ENCODE measurements at places on chromosomes 7 and 10.

- no peak for DNase-seq
These were observed 132.0 kb downstream of the CFAP58 start for GRCh38 chr10:104485632-104486031.

DNA sequence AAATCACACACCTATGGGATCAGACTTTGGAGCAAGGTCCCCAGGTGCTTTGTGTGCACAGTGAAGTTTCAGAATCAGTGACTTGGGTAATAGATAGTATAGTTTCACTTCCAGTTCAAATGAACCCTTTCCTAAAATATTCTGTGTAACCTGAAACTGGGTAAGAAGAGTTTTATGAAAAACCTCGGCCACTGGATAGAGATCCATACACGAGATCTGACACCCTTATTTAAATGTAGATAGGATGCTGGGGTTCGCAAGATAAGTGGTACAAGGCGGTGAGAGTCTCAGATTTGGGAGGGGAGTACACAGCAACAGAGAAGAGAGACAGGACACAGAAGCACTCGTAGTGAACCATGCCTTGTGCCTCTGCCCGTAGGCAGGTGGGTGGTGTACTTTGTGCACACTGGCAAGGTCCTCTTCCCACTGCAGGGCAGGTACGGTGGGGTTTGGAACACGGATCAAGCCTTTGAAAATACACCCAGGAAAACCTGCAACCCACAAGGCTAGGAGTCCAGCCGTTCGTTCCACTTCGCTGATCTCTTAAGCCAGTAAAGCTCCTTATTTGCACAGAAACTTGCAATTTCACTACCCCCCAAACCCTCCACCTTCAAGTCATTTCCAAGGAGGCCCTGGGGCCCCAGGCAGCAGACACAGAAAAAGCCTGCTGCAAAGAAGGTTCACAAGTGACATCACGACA, 162.8 kb downstream of the USP6NL start:
- no peak for DNase-seq

GRCh38 chr10:70890917-70891431, 2.6 kb upstream of the PCBD1 start:
- DNase-seq = no peak

DNA sequence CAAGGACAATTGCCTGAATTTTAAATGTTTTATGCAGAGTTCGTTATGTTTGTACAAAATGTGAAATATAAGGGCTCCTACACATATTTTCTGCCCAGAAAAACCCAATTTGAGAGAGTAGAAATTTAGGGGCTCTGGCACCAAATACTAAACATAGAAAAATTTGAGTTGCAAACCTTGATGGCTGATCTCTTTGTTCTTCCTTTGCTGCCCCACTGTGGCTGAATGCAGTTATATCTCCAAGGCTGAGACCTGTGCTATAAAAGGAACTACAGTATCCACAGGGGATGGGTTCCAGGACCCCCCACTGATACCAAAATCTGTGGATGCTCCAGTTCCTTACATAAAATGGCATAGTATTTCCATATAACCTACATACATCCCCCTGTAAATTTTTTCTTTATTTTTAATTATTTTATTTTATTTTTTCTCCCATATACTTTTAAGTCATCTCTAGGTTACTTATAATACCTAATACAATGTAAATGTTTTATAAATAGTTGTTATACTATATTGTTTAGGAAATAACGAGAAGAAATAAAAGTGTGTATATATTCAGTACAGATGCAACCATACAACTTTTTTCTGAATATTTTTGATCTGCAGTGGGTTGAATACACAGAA, 22.5 kb downstream of the CFAP43 start:
- peak; percentile 48 for DNase-seq

DNA sequence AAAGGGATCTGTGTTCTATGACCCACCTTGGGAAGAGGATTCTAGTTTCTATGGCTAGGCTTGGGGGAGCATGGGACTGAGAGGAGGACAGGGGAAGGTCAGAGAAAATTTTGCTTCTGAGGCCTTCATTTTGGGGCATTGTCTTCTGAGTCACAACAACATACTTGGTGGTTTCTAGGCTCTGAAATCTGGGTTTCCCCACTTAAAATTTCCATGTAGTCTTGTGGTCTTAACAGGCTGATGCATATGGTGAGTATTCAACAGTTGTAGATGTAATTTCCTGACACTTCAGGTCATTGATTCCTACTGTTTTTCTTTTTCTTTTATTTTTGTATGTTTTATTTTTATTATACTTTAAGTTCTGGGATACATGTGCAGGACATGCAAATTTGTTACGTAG, 88.5 kb downstream of the ANKRD7 start:
- no peak for DNase-seq

GRCh38 chr10:70576803-70577517, 25.6 kb downstream of the PRF1 start:
- no peak for DNase-seq

DNA sequence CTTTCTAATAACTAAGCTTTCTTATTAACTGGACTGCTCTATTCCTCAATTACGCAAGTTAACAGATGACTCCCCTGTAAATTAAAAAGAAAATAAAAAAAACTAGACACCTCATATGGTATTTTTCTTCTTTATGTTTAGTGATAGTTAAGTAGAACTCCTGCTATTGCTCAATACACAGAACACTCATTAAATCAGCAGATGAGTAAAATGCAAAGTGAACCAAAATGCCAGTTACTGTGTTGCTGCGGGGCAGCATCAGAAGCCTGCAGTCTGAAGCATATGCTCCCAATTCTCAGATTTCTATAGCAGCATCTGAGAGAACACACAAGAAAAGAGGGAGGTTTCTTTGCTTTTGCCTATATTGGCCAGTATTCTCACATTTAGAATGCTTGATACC, 28.4 kb downstream of the CDK6 start:
- DNase-seq = no peak

- no peak for DNase-seq
These were observed 156.2 kb upstream of the LYZL1 start for GRCh38 chr10:29132551-29133111.

GRCh38 chr10:61890430-61890829, 11.1 kb upstream of the ARID5B start:
- no peak for DNase-seq

DNA sequence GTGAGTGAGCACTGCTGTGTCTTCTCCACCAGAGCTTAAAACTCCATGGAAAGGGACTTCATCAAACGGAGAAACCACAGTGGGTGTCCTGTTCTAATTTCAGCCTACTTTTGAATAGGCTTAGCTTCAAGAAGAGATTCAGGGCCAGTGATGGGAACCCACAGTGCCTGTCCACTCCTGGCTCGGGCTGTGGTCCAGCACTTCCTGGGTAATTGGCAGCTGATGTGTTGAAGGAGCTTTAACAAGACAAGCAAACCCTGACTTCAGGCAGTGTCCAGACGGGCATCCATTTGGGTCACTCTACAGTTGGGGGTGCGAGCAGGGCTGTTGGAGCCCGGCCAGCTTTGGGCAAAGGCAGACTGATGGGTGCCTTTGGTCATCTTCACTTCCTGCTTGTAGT, 14.5 kb downstream of the VWC2 start:
- no peak for DNase-seq

GRCh38 chr10:86900955-86901354, 56.5 kb downstream of the MMRN2 start:
- no peak for DNase-seq

- no peak for DNase-seq
These were observed 23.0 kb downstream of the EDRF1 start for GRCh38 chr10:125742465-125742864.

DNA sequence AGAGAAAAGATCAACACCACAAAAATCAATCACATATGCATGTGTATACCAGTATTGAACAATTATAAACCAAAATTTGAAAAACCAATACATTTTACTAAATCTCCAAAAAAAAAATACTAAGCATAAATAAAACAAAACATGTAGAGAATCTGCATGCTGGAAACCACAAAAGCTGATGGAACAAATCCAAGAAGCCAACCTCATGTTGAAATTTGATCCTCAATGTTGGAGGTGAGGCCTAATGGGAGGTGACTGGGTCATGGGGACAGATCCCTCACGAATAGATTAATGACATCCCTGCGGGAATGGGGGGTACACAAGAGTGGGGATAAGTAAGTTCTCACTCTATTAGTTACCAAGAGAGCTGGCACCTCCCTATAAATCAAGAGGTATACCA, 82.5 kb downstream of the OAT start:
- DNase-seq = no peak

- DNase-seq = peak; percentile 71
These were observed 22.6 kb upstream of the VDAC2 start for GRCh38 chr10:75187961-75188426.

DNA sequence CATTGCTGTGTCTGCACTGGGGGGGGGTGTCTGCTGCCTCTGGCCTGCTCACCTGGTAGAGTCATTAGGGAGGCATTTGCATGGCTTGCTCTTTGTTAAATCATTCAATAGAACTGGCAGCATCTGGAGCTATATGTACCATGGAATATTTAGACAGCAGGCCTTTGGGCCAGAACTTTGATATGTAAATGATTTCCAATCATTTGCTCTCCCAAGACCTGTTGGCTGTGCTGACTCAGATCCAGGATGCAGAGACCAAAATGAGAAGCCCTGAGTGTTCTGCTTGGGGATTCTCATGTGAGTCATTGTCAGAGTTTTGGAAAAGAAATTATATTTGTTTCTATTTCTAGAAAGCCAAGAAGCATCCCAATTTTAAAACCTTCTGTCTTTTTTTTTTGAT, 257.6 kb upstream of the IGFBP3 start:
- no peak for DNase-seq

GRCh38 chr10:92305133-92306072, 14.4 kb downstream of the MARCHF5 start:
- DNase-seq = no peak

- no peak for DNase-seq
These were observed 7.1 kb upstream of the EMX2 start for GRCh38 chr10:117535298-117536071.

- no peak for DNase-seq
These were observed 81.1 kb downstream of the RGS10 start for GRCh38 chr10:119461380-119461779.

- peak; percentile 51 for DNase-seq
These were observed 728 bp downstream of the CAV2 start for GRCh38 chr7:116500078-116500853.

DNA sequence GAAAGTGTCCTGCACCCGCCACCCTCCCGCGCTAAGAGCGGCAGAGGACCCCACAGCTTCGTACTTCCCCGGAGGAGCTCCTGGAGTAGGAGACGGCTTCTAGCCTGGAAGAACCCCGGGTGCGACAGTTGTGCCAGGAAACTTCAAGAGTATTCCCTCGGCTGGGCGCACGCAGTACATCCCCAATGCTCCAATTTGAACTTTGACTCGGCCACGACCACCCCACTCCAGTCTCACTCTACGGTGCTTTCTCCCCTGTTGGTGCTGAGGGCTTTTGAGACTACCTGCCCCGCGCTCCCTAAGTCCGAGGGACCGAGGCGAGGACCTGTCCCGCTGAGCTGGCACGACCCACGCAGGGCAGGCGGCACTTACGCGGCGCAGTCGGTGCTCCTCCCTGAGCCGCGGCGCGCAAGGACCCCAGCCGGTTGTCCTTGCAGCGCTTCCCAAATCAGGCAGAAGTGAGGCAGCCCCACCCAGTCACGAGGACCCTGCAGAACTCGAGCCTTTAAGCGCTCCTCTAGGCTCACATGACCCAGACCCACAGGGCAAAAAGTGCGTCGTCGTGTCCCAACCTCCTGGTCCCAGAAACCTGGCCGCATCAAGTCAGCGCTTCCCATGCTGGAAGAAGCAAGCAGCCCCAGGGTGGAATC, at the start of gene CPVL:
Gene CPVL, minus strand, starts transcription at position 481 of the 650 bp plus-strand sequence. CDS start 25,476 bp downstream, outside the sequence.
- no peak for DNase-seq
